ENCODE measurements at places on chromosomes 1 and 21. TPM values are rescaled to one million over a fixed set of nuclear protein-coding genes. Genes with fewer than 3 reads are reported as not detected.

The RNU1-2 gene
- total RNA-seq, result not detected

The NCMAP gene
- total RNA-seq, result 0.09 TPM

The TMCC2 gene
- 1.5 TPM for total RNA-seq

The IL19 gene
- not detected for total RNA-seq

The ZBTB8B gene
- total RNA-seq, result not detected

The PRR9 gene
- total RNA-seq, result 0.10 TPM

The TMIGD3 gene
- total RNA-seq, result not detected

The CA6 gene
- total RNA-seq, result not detected
